ENCODE measurements at places on chromosomes 2 and 18.
A peak's percentile ranks its signal among the peaks of the same experiment; 100 is the strongest.

DNA sequence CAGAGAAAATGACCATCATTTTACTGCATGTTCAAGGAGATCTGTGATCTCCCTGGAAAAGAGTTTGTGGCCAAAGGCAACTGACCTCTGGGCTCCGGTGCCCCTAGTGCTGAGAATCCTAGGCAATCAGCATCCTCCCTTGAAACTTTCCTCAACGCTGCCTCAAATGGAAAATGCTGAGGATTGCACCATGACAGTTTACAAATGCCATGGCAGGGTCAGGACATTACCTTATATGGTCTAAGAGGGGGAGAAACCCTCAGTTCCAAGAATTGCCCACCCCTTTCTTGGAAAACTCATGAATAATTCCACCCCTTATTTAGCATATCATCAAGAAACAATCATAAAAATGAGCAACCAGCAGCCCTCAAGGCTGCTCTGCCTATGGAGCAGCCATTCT lies 48.3 kb downstream of the ALPK2 start:
- DNase-seq: no peak

DNA sequence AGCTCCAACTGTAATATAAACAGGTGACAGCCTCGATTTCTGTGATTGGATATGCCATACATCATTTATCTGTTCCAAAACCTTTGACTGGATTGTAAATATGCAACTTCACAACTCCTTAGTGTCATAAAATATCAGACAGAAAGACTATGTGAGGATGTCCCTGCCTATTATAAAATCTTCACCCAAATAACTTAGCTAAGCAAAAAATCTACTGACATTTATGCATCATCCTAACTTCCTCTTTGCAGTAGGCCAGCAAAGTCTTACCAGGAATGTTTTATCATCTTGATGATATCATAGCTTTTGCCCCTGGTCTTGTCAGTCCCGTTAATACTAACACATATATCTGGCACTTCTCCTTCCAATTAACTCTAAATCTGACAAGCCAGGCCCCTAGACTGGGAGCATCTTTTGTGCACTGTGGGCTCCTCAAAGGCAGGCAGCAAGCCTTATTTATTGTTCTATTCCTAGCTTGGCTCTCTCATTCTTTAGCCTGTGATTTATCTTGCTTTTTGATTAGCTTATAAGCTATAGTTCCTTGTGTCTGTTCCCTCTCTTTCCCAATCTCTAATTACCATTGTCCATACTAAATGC lies 356.5 kb upstream of the HNMT start:
- DNase-seq: no peak

DNA sequence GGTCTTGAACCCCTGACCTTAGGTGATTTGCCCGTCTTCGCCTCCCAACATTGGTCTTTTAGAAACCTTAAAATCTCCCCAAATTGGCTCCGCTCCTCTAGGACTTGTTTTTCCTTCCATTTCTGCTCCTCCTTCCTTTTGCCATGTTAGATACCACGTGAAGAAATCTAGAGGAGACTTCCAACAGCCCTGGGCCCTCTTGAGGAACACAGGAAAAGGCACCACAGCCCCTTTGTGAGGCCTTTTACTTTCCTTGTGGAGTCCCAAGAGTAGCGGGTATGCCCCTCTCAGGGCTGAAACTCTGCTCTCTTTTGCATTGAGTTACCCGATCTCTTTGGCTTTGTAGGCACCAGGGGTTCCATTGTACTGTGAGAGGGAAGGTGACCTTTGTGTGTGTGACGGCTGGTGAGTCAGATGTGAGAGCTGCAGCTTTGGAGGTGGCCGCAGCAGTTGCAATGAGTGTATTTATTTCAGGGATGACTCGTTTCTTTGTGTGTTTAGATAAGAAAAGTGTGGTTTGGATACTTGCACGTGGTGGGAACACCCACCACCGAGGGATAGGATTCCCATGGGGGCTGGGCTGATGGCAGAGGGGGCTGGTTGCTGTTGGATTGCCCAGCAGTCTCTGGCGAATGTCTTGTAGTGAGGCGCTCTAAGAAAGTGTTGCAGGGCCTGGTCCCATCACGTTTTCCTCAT lies 218.4 kb upstream of the HS6ST1 start:
- no peak for DNase-seq

- DNase-seq: no peak
These were observed 66.3 kb downstream of the CDK15 start for GRCh38 chr2:201872591-201872990.

- DNase-seq: no peak
These were observed 35.4 kb upstream of the DNAH7 start for GRCh38 chr2:196104066-196104465.

- no peak for DNase-seq
These were observed 98.6 kb upstream of the NFU1 start for GRCh38 chr2:69535817-69536241.

DNA sequence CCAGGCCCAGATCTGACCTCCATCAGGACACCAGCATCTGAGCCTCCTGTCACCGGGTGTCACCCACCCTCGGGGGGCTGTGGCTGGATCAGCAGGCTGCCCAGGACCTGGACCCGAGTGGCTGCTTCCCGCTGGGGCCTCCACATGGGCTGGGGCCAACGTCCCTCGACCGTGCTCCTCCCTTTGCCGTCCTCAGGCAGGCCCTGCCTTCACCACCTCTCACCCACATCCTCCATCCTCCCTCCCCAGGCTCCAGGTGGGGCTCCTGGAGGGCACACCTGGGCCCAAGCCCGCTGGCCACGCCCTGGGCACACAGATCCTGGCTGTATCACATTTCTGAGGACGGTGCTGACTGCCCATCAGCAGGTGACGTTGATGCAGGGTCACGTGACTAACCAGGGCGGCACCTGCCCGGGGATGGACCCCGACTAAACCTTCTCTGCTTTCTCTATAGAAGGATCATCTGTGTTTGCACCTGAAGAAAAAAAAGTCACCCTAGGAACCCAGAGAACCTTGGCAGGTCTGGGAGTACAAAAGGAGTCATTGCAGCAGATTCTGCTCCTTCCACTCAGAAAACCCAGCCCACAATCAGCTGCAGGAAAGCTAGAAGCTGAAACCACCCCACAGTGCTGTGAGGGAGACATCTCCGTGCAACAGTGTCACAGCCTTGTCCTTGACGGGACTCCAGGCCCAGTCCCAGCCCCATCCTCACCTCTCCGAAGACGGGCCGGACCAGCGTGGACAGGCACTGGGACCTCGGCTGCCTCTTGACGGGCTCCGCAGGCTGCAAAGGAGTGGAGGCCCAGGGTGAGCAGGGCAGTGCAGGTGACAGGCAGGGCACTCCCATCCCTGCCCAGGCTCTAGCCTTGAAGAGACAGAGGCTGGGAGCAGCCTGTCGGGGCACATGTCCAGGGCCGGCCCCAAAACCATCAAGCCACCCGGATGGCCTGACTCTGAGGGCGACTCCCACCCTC lies 11.2 kb downstream of the STK25 start:
- no peak for DNase-seq

DNA sequence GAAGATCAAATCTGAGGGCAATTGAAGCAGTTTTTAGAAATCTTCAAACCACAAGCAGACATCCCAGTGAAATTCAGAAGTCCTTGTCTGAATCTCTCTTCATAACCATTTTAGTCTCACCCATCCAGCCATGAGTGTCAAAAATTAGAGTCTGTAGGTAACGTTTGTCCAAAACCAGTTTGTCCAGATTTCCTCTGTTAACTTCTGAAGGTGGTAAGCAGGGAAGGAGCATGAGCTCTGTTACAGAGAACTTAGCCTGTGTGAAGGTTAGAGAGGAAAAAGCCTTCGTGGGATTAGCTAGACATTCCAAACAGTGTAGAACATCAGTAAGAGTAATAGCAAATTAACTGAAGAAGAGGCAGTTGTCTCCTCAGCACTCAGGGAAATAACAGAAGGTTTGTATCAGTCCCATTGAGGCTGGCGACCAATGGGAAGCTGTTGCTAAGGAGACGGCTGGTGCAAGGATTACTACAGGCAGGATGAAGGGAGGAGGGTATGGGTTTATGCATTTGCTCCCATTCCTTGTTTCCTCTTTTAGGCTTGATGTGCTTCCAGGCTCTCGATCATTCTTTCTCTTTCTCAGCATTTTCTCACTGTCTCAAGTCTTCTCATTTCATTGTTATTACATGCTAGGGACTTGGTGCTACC lies 8.7 kb upstream of the GPR155 start:
- DNase-seq: no peak

DNA sequence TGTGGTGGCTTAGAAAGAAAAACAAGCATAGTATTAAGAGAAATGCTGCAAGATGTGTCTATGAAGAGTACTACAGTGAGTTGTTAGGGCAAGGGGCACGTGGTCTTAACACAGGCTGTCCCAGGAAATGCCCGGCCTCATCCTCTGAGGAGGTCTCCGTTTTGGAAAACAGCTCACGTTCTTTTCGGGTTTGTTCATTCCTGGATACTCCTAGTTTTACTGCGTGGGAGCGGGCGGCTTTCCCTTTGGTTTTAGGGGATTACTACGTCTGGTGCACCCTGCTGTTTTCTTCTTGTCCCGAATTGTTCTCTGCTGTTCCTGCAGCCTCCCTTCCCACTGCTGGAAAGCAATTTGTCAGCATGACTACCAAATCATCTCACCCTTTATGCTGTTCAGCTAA lies 55.5 kb upstream of the RAB6D start:
- no peak for DNase-seq

GRCh38 chr2:139925903-139926302 lies 1145.7 kb upstream of the NXPH2 start:
- no peak for DNase-seq

- DNase-seq: no peak
These were observed 64.7 kb upstream of the MAPRE2 start for GRCh38 chr18:34976534-34976898.

DNA sequence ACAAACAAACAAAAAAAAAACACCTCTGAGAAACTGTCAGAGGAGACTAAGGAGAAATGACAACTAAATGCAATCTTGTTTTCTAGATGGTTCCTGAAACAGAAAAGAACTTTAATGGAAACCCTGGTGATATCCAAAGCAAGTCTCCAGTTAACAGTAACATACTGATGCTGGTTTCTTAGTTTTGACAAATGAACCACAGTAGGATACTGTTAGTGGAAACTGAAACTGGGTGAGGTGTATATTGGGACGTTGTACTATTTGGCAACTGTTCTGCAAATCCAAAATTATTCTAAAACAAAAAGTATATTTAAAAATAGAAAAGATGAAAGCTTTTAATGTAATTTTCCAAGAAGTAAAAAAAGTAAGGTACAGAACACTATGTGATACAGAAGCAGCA lies 11.4 kb downstream of the SESTD1 start:
- no peak for DNase-seq

GRCh38 chr2:226915846-226916360 lies 80.0 kb downstream of the RHBDD1 start:
- DNase-seq: no peak

DNA sequence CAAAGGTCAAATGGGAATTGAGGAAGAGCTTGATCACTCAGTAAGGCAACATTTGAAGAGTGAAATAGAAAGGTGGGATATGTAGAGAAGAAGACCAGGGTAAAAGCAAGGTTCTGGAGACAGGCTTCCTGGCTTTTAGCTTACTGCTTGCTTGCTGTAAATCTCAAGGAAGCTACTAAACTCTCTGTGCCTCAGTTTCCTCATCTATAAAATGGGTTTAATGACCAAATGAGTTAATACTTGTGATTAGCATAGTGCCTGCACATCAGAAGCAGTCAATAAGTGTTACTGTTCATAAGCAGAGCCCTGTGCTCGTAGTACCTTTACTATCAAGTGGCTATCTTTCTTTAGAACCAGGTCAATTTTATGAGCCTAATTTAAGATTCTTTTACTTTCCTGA lies 222.2 kb upstream of the ITGA4 start:
- DNase-seq: no peak

DNA sequence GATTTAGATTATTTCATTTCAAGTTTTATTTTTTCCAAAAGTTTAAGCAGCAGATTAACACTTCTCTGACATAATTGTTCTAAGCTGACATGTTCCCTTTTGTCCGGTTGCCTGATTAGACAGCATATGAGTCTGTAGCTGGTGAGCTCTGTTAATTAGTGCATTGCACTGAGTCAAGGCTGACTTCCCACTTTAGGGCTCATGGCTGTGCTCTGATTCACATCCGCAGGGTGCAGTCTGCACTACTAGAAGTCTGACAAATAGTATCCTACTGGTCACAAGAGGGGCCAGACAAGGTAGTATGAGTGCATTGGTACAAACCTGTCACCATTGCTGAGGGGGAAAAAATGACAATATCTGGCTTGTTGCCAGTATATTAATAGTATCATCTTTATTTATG lies 443.9 kb upstream of the ZNF804A start:
- DNase-seq: no peak

GRCh38 chr2:131056932-131057287 lies 36.4 kb downstream of the FAM168B start:
- no peak for DNase-seq

- peak; percentile 30 for DNase-seq
These were observed 56.5 kb upstream of the CREB1 start for GRCh38 chr2:207473049-207473930.

GRCh38 chr2:209146682-209147320 lies 277.0 kb upstream of the MAP2 start:
- DNase-seq: no peak

DNA sequence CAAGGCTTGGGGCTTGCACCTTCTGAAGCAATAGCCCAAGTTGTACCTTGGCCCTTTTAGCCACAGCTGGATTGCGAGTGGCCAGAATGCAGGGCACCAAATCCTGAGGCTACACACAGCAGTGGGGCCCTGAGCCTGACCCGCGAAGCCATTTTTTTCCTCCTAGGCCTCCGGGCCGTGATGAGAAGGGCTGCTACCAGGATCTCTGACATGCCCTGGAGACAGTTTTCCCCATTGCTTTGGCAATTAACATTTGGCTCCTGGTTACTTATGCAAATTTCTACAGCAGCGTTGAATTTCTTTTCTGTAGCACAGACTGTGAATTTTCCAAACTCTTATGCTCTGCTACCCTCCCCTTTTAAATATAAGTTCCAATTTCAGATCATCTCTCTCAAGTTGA lies 54.5 kb downstream of the MOCOS start:
- DNase-seq: no peak

DNA sequence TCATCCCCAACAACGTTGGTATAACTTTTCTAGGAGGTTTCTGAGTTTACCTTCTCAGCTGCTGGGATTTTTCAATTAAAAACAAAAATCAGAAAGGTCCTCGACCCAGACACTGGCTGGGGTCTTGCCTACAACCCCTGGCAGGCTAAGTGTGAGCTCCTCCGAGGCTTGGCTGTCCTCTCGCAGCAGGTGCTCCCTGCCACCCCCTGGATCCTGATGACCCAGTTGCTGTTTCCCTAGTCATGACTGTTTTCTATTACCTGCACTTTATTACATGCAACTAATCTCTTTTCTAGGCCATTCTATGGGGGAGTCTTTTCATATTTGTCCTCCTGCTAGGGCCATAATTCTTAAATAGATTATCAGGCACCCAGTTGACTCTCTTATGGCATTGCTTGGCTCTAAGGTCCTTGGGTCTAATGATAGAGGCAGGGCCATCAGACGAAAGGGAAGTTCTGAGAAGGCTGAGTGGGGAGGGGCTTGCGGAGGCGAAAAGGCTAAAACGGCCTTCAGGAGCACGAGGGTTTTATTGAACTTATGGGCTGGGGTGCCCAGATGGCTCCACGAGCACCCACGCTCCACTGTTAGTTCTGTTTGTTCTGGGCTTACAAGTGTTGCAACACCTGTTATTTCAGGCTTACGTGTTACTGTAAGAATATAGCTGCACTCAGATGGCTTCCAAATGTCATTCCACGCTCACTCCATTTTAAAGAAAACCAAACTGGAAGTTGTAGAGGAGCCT lies 166.0 kb downstream of the NCK2 start:
- DNase-seq: no peak

Measured in CD8-positive, alpha-beta T cell (primary cell).